WERI-Rb-1 (cell line): ENCODE measurements at places on chromosomes 3 and 15.

- no peak for DNase-seq
Measured at GRCh38 chr15:55257938-55258337, 31.7 kb downstream of the RAB27A start.

DNA sequence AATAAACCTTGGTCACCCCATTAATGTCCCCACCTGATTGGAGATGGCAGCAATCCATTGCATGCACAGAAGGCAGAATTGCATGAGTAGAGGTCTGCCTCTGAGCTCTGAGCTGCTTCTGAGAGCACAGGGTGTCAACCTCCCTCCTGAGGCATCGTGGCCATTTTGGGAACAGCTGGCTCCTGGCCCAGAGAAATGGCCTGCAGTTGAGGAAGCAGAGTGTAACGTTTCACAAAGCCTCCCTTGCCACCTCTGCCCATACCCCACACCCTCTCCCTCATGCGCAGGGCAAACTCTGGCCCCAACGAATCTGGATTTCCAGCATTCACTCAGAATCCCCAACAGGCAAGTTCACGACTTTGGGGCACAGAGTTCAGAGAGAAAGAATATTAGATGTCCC, 198.9 kb downstream of the ADAMTS9 start:
- no peak for DNase-seq

DNA sequence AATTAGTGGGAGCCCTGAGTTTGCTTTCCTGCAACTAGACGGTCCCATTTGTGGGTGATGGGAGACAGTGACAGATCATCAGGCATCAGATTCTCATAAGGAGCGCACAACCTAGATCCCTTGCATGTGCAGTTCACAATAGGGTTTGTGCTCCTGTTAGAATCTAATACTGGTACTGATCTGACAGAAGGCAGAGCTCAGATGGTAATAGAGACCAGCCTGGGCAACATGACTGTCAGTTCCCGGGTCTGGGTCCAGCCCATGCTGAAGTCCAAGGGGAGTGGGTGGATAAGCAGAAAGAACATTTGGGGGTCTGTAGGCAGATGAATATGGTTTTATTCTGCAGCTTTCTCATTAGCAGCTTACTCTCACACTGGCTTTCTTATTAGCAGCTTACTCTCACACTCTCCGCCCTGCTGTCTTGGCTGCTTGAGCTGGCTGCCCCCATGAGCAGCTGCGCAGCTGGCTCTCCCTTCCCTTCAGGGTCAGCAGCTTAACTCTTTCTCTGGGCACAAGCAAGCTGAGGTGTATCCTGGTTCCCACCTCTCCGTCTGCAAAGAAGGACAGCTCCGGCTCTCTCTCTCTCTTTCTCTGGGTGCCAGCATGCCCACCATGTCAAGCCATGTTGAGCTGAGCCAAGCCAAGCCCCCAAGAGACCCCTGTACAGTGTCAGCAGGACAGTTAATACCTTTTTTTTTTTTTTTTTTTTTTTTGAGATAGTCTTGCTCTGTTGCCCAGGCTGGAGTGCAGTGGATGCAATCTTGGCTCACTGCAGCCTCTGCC, 46.5 kb downstream of the KLHDC8B start:
- DNase-seq, result peak; percentile 84

DNA sequence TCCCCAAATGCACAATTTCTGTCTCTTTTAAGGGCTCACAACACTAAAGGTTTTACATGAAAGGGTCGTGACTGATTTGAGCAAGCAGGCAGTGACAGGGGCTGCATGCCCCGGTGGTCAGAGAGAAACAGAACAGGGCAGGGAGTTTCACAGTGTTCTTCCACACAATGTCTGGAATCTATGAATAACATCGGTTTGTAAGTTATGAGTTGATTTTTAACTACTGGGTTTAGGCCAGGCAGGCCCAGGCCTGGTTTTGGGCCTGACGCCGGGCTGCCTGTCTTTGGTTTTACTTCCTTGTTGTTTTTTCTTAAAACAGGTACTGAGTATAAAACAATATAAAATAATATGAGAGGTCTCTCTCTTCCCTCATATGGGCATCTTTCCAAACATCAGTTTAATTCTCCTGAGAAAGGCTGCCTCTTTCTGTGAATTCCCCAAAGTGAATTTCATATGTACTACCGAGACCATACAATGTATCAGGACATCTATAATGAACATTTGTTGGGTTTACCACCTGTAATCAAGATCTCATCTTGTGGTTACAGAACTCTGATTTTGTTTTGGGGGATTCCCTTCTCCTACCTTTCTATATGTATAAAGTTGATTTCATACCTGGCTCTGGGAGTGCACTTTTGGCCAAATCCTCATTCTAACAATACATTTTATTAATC, 74.4 kb downstream of the CD200 start:
- DNase-seq, result no peak

GRCh38 chr3:85475346-85475745, 516.6 kb downstream of the CADM2 start:
- DNase-seq, result no peak

- no peak for DNase-seq
Measured at GRCh38 chr15:70327856-70328678, 230.3 kb upstream of the TLE3 start.

DNA sequence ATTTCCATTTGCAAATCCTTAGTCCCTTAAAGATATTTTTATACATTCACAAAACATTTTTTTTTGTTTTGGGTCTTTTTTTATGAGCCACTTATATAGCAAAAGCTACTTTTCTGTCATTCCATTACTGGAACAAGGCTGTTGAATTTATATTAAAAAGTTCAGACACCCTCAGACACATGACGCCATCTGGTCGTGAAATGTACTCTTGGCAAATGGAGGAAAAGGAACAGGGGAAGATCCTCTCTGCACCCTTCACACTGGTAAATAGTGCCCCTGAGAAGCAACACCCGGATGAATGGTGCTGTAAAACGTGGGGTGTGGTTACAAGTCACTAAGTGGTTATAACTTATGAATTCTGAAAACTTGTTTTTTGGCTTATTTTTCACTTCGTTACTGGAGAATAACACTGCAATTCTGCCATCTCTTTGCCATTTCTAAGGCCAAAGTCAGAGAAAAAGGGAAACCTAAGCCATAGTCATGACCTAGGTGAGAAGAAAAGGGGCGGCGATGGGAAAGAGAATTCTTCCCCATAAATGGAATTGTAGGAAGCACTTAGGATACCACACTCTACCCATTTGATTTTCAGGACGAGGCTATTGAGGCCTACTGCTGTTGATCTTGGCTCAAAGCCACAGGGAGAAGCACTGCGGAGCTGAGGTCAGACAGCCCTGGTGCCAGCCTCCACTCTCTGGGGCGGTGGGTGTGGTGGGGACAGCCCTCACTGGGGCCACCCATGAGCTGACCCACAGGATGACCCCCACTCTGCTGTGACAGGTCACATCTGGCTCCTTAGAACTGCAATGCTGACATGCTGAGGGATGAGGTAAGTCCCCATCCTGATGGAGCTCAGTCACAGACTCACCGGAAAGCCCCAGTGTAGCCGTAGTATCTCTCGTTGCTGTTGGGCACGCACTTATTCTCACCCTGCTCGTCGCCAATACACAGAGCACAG, 21.9 kb downstream of the LTF start:
- peak; percentile 24 for DNase-seq

DNA sequence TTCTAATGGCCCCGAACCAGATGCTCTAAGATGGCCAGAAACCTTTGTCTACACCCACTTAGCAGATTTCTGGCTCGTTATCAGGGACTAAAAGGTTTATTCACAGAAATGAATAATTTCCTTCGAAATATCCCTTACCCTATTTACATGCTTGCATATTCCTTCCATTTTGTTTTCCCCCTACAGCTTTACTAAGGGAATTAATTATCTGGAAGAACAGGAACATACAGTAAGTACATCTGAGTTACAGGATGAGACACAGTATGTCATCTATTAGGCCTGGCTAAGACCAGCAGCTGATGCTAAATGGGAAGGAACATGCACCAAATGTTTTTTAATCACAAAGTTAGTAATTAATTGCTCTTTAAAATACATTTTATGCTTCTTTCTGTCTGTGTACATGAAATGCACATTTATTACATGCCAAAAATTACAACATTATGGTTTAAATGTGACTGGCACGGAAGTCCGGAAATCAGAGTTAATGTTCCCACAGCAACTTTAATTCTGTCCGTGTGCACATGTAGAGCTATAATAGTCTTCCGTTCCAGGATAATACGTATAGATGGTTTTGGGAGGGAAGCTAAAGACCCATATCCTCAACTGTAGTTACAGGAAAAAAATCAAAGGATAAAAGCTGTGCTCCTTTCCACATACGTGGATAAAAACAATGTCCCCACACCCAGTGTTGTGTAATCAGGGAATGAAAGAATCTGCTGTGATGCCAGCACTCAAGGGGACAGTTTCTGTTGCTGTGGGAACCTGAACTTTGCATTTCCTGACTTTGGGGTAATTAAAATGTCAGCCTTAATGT, 82.0 kb downstream of the TIGIT start:
- DNase-seq, result no peak

DNA sequence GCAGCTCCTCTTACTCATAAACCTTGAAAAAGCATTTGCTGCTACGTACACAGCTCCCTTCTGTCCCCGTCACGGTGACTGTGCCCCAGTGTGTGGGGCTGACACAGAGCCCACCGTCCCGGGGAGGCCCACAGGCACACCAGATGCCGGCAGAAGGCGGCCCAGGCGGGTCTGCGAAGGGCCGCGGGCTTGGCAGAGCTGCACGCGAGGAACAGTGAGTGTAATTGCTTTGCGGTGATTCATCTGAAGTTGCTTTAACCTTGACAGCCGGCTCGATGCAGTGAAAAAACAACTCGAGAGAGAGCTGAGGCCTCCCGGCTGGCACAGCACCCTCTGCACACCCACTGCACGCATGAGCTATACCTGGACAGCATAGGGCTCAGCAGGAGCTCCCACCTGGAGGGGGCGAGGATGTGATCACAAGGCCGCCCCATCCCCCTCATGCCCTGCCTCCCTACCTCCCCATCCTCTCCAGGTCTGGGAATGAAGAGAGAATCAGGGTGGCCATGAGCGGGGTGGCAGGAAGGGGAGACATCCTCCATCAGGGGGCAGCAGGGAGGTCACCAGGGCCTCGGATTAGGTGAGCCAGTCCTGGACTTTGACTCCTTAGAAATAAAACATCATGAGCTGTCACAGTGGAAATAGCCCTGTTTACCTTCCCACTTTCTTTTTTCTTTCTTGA, 172.7 kb downstream of the MEGF11 start:
- peak; percentile 58 for DNase-seq

- no peak for DNase-seq
Measured at GRCh38 chr3:111811811-111812210, 47.3 kb upstream of the PHLDB2 start.

DNA sequence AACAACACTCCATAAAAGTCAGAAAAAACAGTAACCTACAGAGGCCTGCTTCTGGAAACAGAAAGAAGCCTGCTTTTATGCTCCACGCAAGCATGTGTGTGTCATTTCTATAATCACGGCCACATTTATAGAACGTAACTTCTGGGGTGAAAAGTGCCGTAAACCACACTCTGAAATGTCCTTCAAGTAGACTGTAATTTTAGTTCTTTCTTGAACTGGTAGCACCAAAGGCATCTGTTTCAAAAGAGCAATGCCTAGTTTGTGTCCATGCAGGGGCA, 19.5 kb upstream of the CMTM7 start:
- no peak for DNase-seq

- no peak for DNase-seq
Measured at GRCh38 chr15:52499506-52499905, 29.2 kb downstream of the MYO5A start.

GRCh38 chr3:33929813-33930212, 131.4 kb downstream of the PDCD6IP start:
- peak; percentile 26 for DNase-seq

GRCh38 chr3:94643400-94643799, 580.5 kb downstream of the NSUN3 start:
- DNase-seq, result no peak

DNA sequence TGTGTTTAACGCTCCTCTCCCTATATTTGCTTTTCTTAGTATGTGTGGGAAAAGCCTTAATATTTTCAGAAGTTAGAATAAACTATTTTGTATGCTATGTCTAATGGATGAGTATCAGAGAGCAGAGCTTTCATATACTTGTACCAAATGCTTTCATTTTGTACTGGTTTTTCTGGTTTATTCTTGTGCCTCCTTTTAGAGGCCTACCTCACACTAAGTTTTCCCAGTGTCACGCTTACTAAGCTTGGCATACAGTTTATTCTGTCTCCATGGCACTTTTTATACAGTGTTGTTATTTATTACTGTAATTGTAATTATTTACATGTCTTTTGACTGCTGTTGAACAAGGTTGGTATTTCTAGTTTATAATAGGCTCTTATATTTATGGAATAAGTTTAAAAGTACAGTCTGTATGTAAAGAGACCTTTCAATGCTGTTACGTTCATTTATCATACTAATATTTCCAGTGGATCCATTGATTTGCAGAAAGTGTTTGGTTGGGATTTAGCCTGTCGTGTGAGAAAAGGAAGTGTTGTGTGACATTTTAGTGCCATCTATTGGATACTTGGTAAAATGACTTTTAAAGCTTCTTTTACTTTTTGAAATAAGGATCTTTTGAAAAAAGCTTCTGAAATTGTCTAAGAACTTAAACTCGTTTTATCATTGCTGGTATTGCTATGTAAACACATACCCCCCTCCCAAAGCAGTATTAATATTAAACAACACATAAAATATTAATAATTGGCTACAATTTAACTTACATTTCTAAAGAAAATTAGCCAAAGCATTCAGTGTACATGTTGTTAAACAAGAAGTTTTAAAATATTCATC, 5.2 kb upstream of the EBLN2 start:
- no peak for DNase-seq

- DNase-seq, result no peak
Measured at GRCh38 chr15:74958320-74958907, 1.8 kb upstream of the RPP25 start.

DNA sequence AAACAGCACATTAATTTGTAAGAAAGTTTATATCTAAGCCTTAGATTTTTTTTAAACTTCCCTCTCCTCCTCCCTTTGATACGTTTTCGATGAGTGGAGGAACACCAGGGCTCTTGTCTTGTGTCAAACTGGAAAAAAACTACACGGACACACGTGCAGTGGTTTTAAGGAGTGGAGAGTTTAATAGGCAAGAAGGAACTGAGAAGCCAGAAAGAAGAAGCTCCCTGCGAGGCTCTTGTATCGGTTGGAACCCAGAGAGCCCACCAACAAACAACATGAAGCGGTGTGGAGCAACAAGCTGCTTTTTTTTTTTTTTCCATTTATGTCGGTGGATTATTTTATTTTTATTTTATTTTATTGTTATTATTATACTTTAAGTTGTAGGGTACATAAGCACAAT, 18.6 kb downstream of the NDUFB4 start:
- DNase-seq, result no peak

DNA sequence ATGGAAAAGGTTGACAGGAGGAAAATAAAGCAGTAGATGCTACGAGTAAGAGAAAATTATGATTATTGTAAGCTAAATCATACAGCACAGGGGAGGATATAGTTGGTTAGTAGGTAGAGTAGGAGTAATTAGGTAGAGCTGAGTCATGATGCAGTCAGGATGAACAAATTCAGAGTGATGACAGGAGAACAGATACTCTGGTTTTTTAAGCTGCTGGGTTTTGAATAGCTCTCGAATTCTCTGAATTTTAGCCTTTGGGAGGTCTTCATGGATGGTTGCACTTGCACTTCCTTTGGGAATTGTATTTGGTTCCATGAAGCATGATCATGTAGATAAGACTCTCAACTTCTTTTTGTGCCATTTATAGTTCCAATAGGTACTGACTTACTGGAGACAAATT, 96.2 kb downstream of the ECT2 start:
- no peak for DNase-seq

- DNase-seq, result no peak
Measured at GRCh38 chr3:125054062-125054448, 1.7 kb downstream of the HEG1 start.

- DNase-seq, result no peak
Measured at GRCh38 chr3:122719273-122719921, 38.8 kb downstream of the PARP14 start.

GRCh38 chr3:195133013-195133412, 137.9 kb downstream of the XXYLT1 start:
- peak; percentile 20 for DNase-seq
